ENCODE measurements at places on chromosomes 11 and 22.

DNA sequence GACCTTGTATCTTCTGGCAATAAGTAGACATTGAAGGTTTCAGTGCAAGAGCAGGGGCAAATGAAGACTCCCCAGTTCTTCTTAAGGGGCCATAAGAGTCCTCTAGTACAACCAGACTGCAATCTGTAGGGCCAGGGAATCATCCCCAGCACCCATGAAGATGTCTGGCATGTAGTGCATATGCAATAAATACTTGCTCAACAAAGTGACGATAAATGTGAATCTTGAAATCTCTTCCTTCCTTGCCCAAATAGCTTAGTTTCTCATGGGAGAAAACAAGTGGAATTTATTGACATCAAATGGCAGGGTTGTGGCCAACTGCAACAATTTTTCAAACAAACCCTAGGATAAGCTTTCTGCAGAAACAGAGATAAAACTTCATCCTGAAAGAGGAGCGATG is 107.6 kb downstream of the ABTB2 start:
- DNase-seq: no peak

DNA sequence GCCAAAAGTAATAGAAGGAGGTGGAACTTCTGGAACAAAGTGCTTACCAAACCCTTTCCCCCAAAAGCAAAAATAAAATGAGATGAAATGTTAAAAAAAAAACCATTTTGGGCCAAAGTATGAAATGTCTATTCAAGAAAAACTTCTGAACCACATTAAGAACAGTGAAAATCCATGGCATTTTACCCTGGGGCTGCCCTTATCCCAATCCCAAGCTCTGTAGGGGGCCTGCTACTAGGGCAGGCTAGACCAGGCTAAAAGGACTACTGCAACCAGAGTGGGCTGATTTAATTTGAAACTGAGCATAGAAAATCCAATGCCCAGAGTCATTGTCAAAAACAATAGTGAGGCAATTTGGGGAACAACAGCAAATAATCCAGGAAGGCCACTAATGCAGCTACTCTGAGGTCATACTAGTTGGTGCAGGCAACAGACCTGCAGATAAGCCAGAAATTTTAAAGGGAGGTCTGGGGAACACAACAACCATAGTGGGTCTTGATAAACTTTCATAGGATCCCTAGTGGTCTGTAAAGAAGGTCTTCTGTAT is 99.4 kb downstream of the RELT start:
- DNase-seq: no peak

- DNase-seq: no peak
These were observed 94.3 kb downstream of the GAB2 start for GRCh38 chr11:78323363-78323762.

- no peak for DNase-seq
These were observed 18.5 kb upstream of the KMT5B start for GRCh38 chr11:68231621-68232020.

DNA sequence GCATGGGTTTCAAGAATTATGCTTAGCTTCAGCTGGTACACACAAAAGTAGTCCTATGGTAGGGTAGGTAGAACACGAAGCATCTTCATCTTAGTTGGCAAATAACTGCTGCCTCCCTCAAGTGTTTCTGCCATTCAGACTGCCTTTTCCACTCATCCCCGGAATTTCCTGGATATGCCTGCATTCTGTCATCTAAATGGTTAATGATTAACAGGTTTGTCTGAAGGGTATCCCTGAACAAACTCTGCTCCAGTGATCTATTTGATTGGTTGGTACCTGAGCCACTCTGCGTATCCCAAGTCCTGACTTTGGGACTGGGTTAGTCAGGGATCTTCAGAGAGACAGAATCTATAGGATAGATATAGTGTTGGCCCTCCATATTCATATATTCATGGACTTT is 272.3 kb upstream of the RAG2 start:
- no peak for DNase-seq

GRCh38 chr11:6598555-6598954 is 4.9 kb downstream of the RRP8 start:
- DNase-seq: no peak

GRCh38 chr11:104120493-104121137 is 43.3 kb downstream of the PDGFD start:
- no peak for DNase-seq

GRCh38 chr11:47099214-47099917 is 77.3 kb downstream of the ARFGAP2 start:
- no peak for DNase-seq

- DNase-seq: no peak
These were observed 513.1 kb downstream of the MIAT start for GRCh38 chr22:27170491-27170890.

DNA sequence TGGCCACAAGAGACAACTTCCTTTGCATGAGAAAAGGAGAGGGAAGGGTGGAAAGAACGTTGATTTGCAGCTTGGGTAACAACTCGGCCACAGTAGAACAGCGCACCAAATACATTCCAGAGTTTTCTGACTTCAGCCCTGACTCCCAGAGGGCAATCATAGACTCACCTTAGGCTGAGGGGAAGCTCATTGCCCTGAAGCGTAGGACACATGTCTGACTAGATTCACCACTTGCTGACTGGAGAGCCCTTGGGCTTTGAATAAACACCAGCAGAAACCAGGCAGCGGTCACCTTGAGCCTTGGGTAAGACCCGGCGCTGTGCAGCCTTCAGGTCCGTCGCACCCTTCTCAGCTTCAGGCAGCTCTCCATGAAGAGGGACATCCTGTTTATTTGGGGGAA is 151.8 kb upstream of the GRIA4 start:
- DNase-seq: no peak

- no peak for DNase-seq
These were observed 38.1 kb downstream of the GRAMD4 start for GRCh38 chr22:46657996-46658947.

DNA sequence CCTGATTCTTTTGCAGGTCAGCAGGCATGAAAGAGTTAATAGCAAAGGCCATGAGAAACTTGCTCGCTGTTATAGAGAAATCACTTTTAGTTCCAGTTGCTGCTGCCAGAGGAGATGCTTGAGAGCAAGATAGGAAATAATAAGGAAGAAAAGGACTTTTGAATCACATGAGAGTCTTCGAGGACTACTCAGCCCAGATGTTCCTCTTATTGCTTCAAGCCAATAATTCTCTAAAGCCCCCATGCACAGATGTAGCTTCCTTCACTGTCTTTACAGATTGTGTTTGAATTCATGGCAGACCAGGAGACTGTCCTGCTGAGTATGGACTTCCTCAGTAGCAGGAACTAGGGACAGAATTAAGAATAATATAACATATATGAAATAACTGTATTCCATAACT is 50.1 kb upstream of the OLFML1 start:
- no peak for DNase-seq

- DNase-seq: no peak
These were observed 2.6 kb upstream of the CHKB start for GRCh38 chr22:50585238-50585637.

GRCh38 chr22:22038178-22038880 is 55.7 kb upstream of the TOP3B start:
- DNase-seq: no peak

- no peak for DNase-seq
These were observed 143.9 kb upstream of the MPPED2 start for GRCh38 chr11:30730011-30730410.

GRCh38 chr11:34970480-34970879 is 54.1 kb downstream of the PDHX start:
- no peak for DNase-seq

DNA sequence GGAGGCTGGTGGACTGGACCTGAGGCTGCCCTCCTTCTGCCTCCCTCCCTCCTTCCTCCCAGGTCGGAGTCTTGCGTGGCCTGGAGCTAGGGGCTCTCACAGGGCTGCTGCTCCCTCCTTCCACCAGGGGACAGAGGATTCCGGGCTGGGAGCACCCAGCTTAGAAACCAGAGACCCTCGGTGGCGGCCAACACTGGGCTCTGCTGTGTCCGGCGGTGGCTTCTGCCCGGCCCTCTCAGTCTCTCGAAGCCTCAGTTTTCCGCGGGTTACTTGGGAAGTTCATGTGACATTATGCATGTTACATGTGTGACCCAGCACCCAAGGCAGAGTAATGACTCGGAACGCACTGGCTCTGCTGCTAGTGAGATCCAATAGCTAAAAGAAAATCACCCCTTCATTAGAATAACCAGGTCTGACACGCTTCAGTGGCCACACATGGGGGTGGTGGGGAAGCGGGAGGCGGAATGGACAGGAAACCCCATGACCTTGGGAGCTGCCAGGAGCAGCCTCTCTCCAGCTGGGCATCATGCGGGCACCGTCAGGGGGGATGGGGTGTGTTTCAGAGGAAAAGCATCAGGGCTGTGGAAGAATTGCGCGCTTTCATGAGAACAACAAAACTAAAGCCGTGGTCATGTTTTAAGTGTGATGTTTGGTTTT is 5.9 kb upstream of the MRGPRG start:
- DNase-seq: no peak

- DNase-seq: no peak
These were observed 27.3 kb upstream of the TMEM86A start for GRCh38 chr11:18671246-18671645.

- DNase-seq: no peak
These were observed 22.0 kb downstream of the COA4 start for GRCh38 chr11:73854680-73855079.

DNA sequence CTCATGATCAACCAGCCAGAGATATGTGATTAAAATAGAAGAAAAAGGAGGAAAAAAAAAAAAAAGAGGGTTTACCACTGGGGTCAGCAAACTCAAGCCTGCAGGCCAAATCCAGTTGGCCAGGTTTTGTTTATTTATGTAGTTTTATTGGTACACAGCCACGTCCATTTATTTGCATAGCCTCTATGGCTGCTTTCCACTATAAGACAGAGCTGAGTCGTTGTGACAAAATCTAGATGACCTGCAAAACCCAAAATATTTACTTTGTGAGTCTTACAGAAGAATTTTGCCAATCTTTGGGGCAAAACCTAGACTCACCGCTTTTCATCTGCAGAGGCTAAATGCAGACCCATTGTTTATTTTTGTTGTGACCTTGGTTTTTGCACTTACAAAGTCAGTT is 87.1 kb downstream of the TENM4 start:
- DNase-seq: no peak

DNA sequence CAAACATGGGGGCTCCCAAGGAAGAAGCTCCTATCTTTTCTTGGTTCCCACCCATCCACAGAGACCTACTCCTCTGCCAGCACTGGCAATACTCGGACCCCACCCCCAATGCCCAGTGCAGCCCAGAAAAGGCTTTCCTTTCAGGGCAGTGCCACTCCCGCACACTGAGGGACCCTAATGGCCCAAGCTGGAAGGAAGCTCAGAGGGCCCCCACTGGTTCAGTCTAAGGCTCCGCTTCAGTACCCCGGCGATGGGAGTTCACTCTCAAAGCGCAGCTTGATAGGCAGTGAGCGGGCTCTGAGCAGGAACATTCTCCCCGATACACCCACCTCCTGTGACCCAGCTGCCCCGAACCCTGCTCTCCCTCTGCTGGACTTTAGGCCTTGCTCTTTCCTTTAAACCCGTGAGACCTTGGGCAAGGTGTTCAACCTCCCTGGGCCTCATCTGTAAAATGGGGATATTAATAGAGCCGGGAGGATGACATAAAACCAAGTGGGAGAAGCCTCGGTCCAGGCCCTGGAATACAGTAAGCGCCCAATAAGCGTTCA is 48.4 kb downstream of the CHRDL2 start:
- DNase-seq: no peak

DNA sequence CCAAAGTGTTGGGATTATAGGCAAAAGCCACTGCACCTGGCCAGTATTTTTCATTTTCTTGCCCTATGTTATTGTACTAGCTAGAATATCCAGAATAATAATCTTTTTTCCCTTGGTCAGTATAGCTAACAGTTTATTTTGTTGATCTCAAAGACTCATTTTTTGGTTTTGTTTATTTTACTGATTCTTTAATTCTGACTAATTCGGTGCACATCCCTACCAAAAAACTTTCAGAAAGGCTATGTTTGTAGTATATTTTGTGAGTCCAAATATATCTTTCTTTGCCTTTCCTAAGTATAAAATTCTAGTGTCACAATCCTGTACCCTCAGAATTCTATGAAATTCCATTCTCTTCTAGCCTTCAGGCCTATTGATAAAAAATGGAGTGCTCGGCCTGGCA is 84.3 kb downstream of the PHF21A start:
- DNase-seq: no peak

- no peak for DNase-seq
These were observed 25.7 kb downstream of the OPCML start for GRCh38 chr11:133506551-133507094.

GRCh38 chr11:97269527-97269926 is 879.7 kb downstream of the JRKL start:
- DNase-seq: no peak

DNA sequence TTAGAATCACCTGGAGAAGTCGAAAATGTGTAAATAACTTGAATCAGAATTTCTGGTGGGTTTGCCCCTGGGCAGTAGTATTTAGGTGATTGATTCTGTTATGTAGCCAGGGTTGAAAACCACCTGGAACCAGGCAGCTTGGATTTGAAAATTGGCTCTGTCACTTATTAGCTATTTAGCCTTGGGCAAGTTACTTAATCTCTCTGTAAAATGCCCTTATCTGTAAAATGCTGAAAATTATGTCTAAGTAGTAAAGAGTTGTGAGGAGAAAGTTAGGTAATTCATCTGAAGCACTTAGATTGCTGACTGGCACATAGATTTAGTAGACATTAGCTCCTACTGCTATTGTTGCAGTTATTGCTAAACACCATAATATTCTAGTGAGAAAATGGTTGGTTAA is 49.3 kb downstream of the PPME1 start:
- DNase-seq: no peak

DNA sequence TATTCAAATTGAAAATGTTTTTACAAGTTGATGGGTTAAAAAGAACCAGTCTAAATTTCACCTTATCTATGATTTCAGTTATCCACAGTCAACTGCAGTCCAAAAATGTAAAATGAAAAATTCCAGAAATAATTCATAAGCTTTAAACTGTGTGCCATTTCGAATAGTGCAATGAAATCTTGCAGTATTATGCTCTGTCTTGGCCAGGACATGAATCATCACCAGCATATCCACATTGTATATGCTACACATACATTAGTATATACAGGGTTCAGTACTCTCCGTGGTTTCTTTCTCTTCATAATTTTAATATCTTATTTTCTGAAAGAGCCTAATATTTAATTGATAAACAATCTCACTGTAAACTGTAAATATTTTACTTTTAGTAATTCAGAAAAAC is 45.9 kb downstream of the ARHGAP32 start:
- no peak for DNase-seq
